Suppressor macrophage treated with lipopolysaccharide for 4 hours (primary cell): ENCODE measurements at places on chromosomes 4 and X.

DNA sequence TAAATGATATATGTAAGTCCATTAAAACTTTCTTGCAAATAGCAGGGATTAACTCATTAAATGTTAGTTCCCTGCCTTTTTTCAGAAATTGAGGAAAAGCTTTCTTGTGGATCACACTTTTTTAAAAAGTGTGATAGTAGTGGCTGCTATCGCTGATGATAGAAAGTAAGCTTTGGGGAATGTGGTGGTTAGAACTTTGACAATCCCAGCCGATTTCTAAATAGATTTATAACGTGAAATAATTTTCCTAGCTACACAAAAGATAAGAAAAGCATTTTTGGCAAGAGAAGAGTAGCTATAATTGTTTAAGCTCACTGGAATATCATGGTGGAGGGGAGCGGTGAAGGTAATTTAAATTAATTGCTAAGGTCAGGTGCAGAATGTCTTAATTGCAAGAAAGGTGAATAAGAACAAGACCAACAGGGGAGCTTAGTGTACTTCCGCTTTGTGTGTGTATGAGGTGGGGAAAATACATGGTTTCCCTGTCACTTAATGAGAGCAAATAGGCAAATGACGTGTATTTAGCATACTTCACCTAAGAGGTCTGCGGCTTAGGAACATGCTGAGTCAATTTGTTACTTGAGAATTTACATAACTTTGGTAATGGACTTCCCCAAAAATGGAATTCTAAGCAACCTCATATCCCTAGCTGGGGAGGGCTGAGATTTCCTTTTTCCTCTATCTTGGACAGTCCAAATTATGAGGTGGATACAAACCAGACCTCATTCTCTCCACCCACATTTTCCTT, 11.7 kb upstream of the IL21 start:
- no peak for DNase-seq

GRCh38 chr4:112901962-112902411, 147.5 kb upstream of the ANK2 start:
- DNase-seq: no peak

GRCh38 chr4:146193628-146194027, 18.1 kb downstream of the LSM6 start:
- no peak for DNase-seq

GRCh38 chrX:7133050-7133440, 14.5 kb upstream of the STS start:
- DNase-seq: peak; percentile 15

DNA sequence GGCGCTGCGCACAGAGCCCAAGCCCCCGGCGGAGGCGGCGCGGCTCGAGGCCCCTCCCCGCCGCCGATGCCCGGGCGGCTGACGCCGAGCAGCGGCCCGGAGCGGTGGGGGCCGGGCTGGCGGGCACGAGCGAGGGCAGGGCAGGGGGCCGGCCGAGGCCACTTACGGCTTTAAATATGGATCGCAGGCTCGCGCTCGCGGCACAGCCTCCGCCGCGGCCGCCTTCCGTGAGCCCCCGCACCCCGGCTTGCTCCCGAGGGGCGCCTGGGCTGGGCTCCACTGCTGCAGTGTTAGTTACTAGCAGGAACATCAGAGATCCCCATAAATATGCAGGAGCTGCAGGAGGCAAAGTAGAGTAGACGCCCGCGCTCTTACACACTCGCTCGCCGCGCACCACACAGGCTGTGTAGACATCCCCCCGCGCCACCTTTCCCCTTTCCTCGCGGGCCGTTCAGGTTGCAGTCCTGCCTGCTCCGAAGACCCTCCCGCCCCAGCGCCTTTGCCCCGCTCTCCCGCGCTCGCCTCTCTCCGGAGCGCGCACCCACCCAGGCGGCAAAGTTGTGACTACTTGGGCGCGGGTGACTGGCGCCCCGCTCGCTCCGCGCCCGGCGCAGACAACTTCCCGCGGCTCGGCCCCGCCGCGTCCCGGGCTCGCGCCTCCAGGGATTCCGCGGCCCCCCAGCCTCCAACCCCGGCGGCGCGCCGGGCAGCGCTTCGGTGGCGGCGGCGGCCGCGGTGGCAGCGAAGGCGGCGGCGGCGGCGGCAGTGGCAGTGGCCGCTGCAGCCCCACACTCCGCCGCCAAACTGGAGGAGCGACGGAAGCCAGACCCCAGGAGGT, 152.0 kb upstream of the SLC4A4 start:
- peak; percentile 10 for DNase-seq

GRCh38 chr4:95293014-95293413, 255.8 kb downstream of the UNC5C start:
- DNase-seq: no peak

- DNase-seq: peak; percentile 22
These were observed 7.9 kb upstream of the SLC25A43 start for GRCh38 chrX:119391279-119391678.

DNA sequence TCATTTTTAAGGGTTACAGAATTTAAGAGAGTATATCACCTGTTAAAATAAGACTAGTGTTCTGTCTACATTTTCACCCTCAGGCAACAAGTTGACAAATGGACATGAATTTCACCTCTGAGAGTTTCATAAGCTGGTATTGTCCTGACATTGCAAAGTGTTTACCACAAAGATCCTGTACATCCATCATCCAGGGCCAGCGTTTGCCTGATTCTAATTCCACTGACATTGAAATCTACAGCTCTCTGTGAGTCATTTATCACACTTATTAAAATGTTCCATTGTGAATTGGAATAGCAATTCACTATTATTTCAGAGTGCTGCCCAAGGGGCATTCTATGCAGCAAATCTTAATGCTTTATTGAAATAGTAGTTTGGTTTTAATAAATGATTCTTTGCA, 1499.4 kb upstream of the PCDH7 start:
- DNase-seq: no peak

GRCh38 chr4:170875868-170876267, 786.1 kb upstream of the AADAT start:
- DNase-seq: no peak

DNA sequence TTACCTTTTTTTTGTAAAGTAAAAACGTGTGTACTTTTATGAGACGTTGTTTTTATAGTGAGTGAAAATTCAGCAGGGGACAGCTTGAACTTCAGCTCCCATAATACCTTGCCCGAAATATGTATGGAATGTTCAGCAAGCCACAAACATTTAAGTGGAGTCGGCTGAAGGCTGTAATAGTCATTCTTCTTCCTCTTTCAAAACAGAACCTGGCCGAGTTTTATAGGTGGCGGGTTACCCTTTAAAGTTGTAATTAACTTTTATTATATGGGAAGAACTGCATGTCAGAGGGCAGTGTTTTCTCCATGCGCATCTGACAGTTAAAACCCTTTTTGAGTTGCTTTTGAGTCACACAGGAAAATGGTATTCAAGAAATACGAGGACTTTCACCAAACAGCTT, 50.7 kb downstream of the CLDN34 start:
- no peak for DNase-seq

DNA sequence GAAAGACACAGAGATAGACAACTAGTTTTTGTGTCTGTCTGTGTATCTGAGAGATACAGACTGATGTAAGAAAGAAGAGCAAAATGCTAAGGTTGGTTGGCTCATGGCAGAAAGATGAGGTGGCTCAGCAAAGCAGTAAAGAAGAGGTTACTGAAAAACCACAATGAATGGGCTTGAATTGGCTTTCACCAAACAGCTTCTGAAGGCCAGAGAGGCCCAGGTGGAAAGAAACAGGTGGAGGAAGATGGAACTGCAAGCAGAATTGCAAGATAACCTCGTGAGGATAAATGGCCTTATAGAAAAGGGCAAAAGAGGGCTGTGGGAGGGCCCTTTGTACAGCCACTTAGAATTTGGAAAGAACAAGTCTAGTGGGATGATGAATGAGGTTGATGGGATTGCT, 39.6 kb downstream of the GAB3 start:
- no peak for DNase-seq

DNA sequence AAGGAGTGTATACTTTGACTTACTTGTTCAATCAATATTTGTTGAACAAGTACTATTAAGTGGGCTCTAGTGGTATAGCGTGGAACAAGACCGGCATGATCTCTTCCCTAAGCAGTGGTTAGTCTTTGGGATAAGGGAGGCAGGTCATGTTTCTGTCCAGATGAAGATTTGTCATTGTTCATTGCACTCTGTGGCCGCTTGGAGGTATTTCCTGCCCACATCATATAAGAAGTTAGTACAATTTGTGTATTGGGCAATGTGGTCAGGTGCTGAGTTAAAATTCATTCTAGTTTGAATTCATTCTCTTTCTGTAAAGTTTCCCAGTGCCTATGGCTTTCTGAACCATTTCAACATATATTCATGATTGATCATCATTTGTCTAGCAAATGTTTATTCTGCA, 101.1 kb upstream of the SHISA3 start:
- no peak for DNase-seq

DNA sequence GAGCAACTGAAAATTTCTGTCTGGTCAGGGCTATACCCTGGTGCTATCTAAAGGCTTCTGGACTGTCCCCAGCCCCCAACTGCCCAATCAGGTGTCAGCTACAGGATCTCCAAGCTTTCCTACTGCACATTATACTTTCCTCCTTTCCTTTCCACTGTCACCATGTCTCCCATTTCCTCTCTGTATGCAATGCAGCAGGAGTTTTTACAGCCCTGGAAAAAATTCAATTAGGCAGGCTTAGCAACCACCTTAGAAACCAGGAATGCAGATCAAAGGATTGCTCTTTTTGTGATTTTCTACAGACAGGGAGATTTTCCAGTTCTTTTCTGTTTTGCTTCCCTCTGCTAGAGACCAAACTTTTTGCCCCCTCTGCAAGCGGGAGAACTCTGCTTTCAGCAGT, 6.0 kb upstream of the NAF1 start:
- no peak for DNase-seq

DNA sequence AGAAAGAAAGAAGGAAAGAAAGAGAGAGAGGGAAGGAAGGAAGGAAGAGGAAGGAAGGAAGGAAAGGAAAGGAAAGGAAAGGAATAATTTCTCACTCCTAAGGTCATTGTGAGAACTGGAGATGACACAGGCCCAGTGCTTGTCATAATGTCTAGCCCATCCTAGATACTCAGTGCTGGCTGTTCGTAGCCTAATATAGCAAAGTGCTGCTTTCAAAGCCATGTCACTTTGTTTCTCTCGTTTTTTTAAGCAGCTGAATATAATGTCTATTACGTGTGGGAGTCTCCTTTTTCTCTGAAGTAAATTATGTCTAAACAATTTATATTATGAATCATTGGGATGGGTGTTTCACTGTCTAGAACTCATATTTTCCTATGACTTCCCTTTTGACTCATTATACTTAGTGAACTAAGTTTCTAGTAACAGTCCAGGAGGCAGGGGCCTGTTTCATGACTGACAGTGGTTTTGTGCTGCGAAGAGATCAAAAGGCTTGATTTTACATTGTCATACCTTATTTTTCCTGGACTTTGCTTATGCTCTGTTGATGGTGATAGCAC, 327.0 kb upstream of the ZFP42 start:
- no peak for DNase-seq

DNA sequence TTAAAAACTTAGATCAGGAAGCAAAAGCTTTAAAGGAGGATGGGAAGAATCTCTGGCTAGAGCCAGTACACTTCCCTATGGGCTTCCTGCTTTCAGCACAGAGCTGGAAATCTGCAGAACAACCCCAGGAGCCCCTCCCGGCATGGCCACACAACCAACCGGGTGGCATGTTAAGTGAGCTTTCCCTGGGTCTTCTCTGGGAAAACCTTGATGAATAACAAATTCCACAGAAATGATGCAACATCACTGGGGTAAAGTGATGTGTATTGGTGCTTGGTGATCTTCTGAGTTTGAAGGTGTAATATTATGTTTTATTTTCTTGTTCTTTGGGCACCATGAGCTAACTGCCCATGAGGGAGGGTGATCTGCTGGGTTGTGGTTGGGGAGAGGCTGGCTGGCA, 22.1 kb downstream of the NHS start:
- no peak for DNase-seq

DNA sequence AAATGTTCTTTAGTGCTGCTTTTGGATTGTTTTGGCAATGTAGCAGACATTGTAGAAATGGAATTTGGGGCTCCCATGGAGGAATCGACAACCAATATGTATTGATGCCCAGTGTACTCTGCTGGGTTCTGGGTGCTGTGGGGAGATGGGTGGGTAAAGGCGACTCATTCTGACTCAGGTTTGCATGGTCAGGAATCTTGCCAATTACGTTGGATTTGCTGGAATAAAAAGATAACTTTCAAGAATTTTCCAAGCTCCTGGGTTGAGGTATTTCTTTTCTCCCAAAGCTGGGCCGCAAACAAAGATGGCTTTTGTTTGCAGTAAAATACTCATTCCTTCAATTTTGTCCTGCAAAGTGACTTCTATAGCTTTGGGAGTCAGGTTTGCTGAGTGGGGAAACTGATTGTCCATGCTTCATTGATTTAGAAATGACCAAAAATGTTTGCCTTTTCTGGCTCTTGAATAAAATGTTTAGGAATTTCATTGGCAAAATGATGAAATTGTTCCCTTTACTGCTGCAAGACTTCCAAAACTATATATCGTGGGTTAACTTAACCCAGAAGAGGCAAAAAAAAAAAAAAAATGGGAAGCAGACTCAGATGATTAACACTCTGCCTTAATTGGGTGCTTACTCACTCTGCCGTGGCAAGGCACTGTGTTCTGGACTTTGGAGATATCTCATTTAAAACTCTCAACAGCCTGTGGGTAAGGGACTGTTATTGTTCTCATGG, 57.0 kb downstream of the RTL9 start:
- no peak for DNase-seq

- peak; percentile 89 for DNase-seq
These were observed 229.2 kb downstream of the PTTG2 start for GRCh38 chr4:38189445-38189844.

DNA sequence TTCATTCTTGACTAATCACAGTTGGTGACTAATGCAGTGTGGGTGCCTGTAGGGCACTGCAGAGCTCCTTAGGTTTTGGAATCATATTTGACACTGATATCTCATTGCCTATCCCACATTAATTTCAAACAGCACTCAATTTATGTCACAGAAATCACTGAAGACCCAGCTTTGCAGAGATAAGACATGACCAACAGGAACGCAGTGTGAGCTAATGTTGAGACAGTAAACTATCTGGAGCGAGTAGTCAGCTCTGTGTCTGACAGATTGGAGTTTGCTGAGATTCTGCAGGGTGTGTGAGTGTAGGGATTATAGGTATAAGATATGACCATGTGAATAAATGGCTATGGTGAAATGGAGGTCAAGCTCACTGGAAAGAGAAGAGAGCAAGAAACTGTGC, 1586.1 kb upstream of the AGA start:
- DNase-seq: no peak

DNA sequence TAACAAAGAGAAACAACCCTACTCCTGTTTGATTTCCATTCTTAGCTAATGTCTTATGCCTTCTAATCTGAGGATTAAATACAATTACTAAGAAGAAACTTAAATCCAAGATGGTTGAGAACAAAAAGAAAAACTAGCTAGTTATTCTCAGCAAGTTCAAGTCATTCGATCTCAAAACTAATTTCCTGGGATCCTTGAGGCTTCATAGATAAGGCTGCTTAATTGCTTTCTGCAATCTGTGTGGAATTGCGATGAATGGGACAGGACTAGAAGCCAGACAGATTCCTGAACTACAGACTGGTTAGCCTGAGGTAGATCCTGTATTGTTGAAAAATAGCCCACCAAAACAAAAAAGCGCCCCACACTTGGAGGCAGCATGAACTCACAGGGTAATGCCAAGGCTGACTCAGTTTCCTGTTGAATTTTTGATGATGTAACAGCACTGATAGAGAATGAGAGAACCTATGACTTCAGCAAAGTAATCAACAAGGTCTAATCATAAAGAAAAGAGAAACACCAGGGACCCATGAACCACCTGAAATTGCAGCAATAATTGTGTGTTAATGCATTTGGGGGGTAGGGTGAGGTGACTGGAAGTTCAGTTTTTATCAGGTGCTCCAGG, 33.9 kb downstream of the KLHL15 start:
- DNase-seq: peak; percentile 1
